Activated CD8-positive, alpha-beta memory T cell treated with anti-CD3 and anti-CD28 coated beads, Interleukin-2, amount 50 U/mL, for 48 hours (primary cell): ENCODE measurements at places on chromosomes 13 and 19.

DNA sequence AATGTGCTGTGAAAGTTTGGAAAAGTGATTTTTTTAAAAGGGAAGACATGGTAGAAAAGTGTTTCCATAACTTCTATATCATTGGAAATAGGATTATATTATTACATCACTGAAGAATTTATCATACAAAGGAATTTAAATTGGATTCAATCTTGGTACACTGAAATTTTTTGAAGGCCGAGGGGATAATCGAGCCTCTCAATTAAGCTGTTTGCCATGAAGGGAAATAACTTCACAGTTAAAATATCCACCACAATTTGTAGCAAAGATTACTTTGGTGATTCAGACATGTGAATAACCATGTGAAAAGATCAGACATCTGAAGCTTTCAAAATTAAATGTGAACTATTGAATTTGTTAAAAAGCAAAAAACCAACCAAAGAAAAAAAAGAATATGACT, 215.3 kb downstream of the KLF5 start:
- DNase-seq = no peak

- peak; percentile 68 for DNase-seq
These were observed 7.3 kb downstream of the PIAS4 start for GRCh38 chr19:4014541-4015491.

- no peak for DNase-seq
These were observed 59.4 kb upstream of the FARP1 start for GRCh38 chr13:98083507-98083906.

DNA sequence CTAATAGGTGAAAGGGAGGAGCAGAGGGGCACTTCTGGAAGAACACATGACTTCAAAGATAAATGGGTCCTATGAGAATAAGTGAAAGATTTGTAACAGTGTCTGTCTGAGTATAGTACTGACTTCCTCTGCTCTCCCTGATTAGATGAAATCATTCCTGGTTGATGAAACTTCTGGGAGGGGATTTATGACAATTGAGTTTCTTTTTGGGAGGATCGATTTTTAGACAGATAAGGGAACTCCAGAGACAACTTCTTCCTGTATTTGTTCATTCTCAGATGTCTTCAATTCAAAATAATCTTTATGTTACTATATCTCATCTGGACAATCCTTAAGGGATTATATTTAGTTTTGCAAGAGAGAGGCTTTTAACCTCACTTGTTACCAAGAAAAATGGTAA, 20.0 kb downstream of the SETDB2 start:
- no peak for DNase-seq
